CD4-positive, alpha-beta T cell treated with Interferon gamma for 1 hour (primary cell): ENCODE measurements at places on chromosomes 7 and 10.

DNA sequence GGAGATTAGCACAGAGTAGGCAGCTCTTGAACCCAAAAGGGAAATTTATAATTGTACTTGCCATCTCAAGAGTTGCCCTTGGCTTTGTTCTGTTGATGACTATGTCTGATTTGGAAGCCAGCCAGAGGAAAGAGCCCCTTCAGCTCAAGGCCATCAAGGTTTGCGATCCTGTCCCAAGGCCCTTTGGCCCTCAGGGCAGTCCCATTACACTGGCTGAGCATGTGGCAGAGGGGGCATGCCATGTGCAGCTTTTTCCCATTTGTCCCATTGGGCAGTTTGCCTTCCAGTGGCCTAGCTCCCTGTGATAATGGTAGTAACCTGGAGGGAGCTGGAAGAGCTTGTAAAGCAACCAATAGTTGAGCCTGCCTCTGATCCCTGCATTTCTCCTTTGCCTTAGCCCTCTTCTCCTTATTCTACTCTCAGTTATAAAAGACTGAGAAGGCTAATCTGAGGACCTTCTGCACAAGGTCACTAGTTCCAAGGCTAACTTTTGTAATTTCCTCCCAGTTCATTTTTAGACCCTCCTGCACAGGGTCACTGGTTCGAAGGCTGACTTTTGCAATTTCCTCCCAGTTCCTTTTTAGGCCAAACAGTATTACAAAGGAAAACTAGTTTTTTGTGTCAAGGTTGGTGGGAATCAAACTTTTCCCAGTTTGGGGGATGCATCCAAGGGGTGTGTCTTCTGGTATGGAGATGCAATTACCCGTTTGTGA is 31.0 kb upstream of the ARHGAP12 start:
- DNase-seq, result no peak

GRCh38 chr10:19572056-19572455 is 244.2 kb upstream of the PLXDC2 start:
- DNase-seq, result no peak

GRCh38 chr10:126690534-126690933 is 20.0 kb upstream of the C10orf90 start:
- DNase-seq, result no peak

DNA sequence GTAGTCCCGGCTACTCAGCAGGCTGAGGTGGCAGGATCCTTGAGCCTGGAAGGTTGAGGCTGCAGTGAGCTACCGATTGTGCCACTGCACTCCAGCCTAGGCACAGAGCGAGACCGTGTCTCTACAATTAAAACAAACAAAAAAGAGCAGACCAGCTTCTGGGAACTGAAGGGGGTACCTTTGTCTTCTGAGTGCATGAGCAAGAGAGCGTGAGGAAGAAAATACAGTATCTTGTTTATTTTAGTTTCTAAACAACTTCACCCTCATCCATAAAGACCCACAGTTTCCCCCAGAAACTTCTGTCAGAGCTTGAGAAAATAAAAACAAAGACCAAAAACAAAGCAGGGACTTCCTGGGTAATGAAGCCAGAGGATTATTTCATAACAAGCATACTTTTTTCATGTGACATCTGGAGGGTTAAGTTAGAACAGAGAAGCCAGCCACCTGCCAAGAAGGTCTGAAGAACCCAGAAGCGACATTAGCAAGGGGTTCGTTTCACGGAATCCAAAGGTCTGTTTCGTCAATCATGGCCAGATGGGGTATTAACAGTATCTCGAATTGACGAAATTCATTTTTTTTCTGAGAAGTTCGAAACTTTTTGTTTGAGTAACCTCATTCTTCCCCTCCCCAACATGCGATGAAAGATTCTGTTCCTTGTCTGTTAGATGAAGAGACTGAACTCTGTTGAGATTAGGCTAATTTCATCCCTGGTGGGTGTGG is 10.2 kb upstream of the IL2RA start:
- no peak for DNase-seq

- no peak for DNase-seq
Observed at GRCh38 chr10:62177111-62177510, 91.5 kb downstream of the RTKN2 start.

DNA sequence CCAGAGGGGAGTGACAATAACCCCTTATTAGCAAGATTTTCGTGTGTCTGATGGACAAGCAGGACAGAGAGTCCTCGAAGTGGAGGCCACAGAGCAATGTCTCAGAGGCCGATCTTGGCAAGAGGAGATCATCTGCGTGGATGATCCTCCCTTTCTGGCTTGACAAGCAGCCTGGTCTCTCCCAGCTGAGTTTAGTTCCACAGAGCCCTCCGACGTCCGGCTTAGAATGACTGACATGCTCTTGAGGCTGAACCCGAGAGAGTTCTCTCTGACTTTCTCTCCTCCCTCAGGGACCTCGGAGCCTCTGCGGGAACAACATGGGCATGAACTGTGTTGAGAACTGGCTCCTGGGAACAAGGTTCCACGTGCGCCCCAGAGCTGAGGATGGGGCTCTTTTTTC is 180.7 kb upstream of the PFKP start:
- DNase-seq, result no peak

GRCh38 chr7:2445898-2446555 is 30.2 kb downstream of the GRIFIN start:
- DNase-seq, result no peak

DNA sequence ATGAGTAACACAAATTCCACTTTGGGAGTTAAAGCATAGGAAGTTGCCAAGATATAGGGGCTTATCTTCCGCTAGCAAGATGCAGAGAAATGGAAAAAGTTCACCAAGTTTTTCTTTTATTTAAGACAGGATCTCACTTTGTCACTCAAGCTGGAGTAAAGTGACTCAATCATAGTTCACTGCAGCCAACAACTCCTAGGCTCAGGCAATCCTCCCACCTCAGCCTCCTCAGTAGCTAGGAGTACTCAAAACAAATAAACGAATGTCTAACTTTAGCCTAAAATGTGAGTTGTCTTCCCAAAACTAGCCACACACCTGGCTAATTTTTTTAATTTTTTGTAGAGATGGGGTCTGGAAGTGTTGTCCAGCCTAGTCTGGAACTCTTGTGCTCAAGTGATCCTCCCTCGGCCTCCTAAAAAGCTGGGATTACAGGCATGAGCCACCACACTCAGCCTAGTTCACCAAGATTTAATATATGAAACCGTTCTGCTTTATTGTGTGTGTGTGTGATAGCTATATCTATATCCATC is 9.9 kb downstream of the VIM start:
- DNase-seq, result peak; percentile 15

GRCh38 chr7:77441046-77441445 is 24.9 kb upstream of the GSAP start:
- no peak for DNase-seq

- peak; percentile 27 for DNase-seq
Observed at GRCh38 chr7:11212080-11212711, 238.5 kb downstream of the PHF14 start.
